ENCODE measurements at places on chromosomes 11 and 22. TPM values are rescaled to one million over a fixed set of nuclear protein-coding genes. Genes with fewer than 3 reads are reported as not detected.

GRCh38 chr22:19565382-19566278 is 41.4 kb upstream of the CLDN5 start:
- DNase-seq = no peak

DNA sequence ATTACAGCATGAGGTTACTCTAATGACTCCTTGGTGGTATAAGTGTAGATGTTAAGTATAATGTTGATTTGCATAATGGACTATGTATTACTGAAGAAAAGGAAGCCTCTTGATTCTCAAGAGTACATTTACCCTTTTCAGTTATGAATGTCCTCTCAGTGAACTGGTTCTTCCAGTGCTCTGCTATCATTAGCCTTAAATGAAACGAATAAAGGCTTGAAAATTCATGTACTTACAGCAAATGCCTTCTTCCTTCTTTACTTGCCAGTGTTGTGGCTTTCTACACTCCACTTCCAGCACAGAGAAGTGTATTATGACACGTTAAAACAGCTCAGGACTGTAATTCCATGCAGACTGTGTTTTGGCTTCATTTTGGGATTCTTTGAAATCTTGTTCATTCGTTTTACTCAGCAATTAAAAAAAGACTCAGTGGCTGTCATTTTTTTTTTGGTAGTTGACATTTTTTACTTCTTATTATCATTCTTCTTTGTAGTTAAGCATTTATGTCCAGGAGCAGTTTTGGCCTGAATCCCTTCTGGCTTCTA is 96.9 kb downstream of the MTMR3 start:
- DNase-seq = no peak

DNA sequence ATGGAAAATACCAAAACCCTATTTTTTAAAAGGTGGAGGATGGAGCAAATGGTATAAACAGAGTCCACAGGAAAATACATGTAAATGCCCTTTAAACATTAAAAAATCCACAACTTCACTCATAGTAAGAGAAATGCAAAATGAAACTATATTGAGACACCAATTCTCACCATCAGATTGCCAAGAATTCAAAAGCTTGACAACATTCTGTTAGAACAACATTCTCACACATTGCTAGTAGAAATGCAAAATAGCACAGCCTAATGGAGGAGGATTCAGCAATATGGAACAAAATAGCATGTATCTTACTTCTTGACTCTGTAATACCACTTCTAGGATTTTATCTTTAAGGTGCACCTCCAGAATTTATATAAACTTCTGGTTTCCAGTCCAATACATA is 351.8 kb downstream of the NXPE2 start:
- DNase-seq = no peak

DNA sequence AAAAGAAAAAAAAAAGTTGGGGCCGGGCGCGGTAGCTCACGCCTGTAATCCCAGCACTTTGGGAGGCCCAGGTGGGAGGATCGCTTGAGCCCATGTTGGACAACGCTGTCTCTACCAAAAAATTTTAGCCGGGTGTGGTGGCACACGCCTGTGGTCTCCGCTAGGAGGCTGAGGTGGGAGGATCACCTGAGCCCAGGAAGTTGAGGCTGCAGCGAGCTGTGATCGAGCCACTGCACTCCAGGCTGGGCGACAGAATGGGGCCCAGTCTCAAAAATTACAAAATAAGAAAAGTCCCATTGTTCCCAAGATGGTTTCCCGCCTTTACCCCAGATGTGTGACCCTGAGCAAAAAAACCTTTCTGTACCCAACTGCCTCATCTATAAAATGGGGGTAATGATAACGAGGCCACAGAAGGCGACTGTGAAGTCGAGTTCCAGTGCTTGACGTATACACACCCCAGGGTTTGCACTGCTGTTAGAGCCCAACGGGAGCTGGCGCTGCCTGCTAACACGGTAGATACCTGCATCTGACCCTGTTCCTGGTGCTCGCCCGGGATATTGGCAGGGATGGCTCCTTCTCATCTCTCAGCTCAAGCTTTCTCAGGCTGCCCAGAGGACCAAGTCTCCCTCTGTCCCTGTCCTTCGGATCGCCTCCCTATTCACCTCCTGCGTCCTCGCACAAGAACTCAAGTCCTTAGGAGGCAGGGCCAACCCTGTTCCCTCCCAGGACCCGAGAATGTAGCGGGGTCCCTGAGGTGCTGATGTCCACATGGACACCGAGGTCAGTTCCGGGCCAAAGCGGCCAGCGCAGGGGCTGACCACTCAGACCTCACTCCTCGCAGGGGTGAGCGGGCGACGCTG is 1.1 kb upstream of the RPLP2 start:
- no peak for DNase-seq

GRCh38 chr11:122154994-122155393 is 39.0 kb upstream of the BLID start:
- DNase-seq = no peak

- no peak for DNase-seq
Measured at GRCh38 chr11:74092425-74092824, 78.4 kb downstream of the C2CD3 start.

DNA sequence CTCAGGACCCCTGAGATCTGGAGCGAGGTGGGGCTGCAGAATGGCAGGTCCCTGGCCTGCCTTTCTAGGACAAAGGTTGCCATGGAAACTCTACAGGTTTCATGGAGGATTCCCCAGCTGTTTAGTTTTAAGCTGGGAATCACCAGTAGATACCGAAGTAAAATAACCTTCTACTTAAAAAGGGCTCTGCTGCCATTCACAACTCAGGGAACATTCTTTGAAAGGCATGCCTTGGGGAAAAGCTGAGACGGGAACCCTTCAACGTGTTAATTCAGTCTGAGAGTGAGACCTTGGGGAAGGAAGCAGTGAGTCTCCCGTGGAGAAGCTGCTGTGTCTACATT is 493.3 kb downstream of the BRD1 start:
- DNase-seq = no peak

DNA sequence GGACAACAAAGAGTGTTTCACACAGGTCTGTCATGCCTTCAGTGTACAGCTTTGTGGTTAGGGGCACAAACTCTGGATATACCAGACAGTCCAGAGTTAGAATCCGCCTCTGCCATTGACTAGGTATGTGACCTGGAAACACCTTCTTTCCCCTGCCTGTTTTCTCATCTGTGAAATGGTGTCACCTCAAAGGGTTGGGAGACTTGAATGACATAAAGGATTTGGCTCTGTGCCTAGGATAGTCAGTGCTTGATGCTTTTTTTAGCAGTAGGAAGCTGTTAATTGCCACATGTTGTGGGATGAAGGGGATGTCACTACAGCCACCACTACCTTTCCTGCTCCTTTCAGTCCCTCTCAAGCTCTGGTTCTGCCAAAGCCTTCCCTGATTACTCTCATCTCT is 17.4 kb upstream of the LRRC55 start:
- no peak for DNase-seq

DNA sequence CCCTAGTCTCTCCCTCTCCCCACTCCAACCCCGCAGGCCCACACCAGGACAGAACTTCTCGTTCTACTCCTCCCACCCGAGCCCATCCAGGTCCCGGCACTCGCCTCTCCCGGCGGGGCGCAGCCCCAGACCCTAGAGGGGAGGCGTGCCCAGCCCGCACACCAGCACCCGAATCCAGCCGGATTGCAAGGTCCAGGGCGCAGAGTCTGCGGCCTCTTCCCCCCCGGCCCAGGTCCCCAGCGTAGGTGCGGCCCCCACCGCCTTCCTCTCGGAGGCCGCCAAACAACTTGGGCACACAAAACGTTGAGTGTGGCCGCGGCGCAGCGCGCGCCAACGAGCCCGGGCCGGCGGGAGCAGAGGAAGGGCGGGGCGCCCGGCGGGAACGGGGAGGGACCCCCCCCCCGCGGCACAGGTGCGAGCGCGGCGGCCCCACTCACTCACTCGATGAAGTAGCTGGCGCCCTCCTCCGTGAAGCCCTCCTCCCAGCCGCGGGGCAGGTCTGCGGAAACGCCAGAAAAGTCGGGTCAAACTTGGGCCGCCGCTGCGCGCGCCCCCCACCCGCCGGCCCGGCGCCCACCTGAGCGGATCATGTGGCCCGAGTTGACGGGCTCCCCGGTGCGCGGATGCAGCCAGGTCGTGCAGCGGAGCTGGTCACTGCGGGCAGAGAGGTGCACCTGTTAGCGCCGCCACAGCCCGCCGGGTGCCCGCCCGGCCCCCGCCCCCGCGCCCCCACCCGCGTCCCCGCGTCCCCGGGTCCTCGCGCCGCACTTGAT is 480 bp downstream of the PLEKHA7 start:
- DNase-seq = no peak

GRCh38 chr11:58186938-58187337 is 1.9 kb upstream of the OR9Q2 start:
- no peak for DNase-seq

DNA sequence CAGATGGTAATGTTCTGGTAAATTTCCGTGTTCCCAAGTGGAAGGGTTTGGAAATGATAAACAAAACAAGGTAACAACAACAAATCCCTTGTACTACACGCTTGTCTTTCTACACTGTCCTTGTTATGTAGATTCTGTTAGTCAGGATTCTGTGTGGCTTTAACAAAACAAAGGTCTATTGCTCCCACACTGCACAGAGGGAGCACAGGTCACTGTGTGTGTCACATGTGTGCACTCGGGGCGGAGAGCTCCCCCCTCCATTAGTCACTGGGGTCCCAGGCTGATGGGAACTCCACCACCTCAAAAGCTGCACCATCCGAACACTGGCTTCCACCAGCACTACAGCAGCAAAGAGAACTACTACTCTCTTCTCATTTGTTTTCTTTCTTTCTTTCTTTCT is 227.9 kb downstream of the NTM start:
- no peak for DNase-seq

DNA sequence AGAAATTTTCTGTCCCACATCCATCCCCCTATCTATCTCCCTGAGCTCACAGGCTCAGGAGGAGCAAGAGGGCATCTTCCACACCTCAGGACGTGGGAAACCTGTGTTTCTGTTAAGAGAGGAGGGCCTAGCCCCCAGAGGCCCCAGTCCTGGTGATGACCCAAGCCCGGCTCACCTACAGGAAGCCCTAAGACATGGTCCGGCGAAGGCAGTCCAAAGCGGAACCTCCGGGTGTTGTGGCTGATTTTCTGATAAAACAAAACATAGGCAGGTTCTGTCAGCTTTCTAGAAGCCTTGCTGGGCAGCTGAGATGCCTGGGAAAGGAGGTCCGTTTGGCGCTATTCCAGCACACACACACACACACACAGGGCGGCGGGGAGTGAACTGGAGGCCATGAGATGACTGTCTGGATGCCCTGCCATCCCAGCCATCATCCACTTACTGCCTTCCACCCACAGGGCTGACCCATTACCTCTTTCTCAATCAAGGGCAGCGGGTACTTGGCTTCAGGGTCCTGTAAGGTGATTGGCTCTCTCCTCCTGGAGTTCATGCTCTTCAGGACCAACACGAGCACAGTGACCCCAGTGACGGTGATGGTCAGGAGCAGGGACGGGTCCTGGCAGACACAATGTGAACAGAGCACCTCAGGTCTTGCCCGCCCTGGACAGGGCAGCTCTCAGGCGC is 882 bp downstream of the CYB5R2 start:
- no peak for DNase-seq

DNA sequence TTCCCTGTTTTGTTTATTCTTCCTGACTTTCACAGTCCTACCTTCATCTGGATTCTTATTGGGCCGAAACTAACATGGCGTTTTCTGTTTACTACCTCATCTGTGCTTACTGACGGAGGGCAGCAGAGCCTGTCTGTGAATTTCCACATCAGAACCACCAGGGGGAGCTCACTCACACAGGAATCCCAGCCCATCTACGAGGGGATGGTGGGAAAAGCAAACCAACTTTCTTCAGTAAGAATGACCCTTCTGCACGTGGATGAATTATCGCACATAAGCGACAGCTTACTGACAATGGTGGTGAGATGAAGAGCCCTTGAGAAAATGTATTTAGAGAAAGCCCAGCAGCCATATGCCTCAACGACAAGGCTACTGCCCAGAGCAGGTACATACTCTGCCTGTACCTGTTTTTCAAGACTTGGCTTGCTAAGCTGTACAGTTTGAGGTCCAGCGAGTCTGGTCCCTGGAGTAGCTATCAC is 42.5 kb downstream of the LARGE2 start:
- DNase-seq = peak; percentile 54

DNA sequence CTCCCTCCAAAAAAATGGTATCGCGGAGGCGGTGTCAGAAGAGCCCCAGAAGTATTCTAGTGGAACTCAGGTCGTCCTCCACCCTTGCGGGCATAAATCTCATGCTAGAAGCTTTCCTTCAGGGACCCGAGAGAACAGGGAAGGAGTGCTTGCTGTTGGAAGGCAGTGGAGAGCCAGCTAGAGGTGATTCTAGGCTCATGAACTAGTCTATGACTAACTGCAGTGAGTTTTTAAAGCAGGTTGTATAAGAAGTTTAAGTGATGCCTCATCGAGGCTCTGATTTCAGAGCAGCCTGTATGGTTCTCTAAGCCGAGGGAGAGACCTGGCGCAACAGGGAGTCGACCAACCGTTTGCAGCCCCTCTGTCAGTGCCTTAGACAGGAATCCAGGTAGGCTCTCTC is 85.7 kb downstream of the TBC1D22A start:
- no peak for DNase-seq

DNA sequence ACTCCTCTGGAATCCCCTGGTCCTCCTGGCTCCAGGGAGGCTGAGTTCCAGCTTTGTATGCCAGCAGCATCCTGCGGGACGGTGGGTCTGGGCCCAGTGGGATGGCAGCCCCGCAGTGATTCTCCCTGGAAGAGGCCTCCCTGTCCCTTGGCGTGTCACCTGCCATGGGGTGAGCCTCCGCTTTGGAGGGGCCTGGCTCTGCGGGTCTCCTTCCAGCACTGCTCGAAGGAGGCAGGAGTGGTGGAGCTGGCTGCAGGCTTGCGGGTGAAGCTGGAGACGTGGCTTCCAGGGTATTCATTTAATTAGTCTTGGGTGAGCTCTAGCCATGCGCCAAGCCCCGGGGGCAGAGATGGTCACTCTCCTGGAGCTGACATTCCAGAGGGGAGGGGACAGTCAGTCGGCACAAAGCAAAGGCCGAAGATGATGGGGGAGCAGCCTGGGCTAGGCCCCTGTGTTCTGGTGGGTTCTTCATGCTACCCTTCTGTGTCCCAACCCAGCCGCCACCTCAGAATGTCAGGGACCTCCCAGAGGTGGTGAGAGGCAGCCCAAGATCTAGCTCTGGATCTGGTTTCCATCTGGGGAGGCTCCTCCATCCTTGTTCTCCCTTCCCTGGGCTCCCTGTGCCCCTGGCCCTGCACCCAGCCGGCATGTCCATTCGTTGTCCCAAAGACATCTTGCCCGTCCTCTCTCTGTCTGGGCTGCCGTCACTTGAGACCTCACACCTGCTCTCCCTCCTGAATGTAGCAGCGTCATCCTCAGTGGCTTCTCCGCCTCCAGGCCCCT is 1332.5 kb downstream of the BRD1 start:
- DNase-seq = no peak

GRCh38 chr11:26229257-26229656 is 102.7 kb upstream of the ANO3 start:
- no peak for DNase-seq

The FAM111B gene
- total RNA-seq = 1.4 TPM

The TSGA10IP gene
- not detected for total RNA-seq

The SORL1 gene
- total RNA-seq = 71.3 TPM

The MMP10 gene
- not detected for total RNA-seq

The MFNG gene
- 24.2 TPM for total RNA-seq

The SULT4A1 gene
- total RNA-seq = 0.43 TPM

The YPEL1 gene
- total RNA-seq = 10.0 TPM

The ANGPTL5 gene
- total RNA-seq = 0.09 TPM

The MYRF gene
- 320 TPM for total RNA-seq
